ENCODE measurements at places on chromosomes 5 and 9.

GRCh38 chr9:72871685-72872084, 81.2 kb downstream of the ALDH1A1 start:
- no peak for DNase-seq

DNA sequence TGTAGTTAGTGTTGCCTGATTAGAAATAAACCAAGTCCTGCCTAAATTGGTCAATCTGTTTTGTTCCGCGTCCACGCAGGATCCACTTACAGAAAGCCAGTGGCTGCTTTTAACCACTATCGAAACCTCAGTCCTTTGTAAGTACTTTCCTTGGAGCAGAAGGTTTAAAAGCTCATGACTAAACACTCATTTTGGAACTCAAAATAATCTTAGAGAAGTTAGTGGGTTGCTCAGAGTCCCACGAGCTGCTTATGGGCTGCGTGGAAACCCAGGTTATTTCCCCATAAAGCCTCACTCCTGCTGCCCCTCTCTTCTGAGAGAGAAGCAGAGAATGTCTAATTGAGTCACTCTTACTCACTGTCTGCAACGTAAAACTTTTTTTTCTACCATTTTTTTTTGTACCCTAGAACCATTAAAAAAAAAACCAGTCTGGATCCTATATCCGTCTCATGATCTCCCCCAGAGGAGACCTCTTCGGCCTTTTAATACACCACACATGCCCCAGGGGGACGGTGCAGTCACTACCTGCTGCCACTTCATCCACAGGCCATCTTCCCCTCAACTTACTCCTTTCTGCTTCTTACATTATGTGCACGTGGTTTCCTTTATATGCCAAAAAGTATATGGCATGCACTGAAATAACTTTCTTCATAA, 7.6 kb downstream of the BASP1 start:
- no peak for DNase-seq

DNA sequence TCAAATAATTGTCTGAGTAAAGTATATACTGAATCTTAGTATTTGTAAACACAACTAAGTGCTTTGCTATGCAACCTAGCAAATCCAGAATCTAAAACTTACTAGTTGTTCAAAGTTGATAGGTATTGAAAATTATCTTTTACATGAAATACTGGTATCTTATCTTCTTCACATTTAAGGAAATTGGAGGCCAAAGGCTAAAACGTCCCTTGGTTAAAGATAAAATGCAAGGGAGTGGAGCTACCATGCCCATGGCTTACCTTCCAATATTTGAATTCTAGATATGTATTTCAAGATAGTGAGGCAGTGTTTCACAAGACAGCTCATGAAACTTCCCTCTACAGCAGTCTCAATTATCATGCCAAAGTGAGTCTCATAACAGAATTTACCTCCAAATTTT, 373.5 kb downstream of the KIAA0825 start:
- no peak for DNase-seq

GRCh38 chr9:2228132-2228531, 213.0 kb downstream of the SMARCA2 start:
- no peak for DNase-seq

GRCh38 chr5:84032324-84032723, 311.7 kb upstream of the HAPLN1 start:
- no peak for DNase-seq

DNA sequence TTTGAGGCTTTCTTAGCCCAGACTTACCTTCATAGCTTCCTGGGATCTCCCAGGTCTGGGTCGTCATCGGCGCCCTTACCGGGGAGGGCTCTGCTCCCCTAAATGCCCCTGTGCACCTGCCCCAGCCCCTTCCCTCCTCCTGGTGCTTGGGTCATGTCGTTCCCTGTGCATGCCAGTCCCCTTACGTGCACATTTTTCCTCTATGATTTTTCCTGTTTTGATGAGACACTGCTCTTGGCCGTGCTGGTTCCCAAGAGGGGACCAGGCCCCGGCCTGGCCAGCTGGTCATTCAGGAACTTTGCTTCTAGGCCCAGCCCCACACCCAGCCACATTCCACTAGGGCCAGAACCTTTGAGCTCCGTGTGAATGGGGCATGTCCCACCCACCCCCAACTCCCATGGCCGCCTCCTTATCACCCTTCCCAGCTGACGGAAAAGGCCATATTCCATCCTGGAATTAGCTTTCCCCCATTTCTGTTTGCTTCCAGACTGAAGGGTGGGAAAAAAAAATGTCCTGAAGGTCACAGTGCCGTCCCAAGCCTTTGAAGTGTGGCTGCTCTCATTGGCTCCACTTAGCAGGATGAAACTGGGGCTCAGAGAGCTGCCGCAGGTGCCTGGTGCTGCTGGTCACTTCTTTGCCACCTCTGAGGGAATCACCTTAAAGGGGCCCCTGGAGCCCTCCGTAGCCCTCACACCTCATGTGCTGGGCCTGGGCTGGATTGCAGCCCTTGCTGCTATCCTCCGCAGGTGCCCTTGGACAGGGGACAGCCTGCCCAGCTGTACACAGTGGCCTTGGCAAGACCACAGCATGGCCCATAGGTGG, 25.1 kb downstream of the ERGIC1 start:
- no peak for DNase-seq

DNA sequence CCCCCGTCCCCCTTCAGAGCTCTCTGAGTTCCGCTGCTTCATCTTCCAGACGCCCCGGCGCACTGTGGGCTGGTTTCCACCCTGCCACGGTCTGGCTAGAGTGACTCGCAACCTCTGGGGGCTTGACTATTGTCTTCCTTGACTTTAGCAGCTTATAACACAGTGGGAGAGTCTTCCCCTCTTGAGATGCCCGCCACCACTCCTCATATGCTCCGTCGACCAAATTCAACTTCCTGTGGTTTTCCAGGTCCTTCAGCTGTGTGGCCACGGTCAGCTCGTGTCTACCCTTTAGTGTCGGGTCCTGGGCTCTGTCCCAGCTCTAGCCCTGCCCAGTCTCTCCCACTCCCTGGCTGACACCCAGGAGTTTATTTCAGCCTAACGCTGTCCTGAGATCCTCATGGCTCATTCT, 28.2 kb upstream of the NCS1 start:
- DNase-seq = no peak

DNA sequence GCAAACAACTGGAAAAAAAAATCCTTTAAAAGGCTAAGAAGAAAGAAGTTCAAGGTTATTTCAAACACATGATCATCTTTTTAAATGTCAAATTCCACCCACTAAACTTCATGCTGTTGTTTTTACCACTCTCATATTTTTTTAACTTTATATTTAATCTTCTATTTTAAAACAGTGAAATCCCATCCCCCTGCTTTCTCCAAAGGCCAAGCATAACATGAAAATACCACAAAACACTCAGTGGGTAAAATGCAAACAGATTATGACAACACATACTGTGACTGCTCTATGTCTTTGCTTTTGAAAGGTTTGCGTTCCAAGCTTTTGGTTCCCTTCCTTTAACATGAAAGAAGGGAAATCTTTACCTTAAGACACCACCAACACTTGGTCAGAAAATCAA, 127.6 kb downstream of the SNCAIP start:
- DNase-seq = no peak

DNA sequence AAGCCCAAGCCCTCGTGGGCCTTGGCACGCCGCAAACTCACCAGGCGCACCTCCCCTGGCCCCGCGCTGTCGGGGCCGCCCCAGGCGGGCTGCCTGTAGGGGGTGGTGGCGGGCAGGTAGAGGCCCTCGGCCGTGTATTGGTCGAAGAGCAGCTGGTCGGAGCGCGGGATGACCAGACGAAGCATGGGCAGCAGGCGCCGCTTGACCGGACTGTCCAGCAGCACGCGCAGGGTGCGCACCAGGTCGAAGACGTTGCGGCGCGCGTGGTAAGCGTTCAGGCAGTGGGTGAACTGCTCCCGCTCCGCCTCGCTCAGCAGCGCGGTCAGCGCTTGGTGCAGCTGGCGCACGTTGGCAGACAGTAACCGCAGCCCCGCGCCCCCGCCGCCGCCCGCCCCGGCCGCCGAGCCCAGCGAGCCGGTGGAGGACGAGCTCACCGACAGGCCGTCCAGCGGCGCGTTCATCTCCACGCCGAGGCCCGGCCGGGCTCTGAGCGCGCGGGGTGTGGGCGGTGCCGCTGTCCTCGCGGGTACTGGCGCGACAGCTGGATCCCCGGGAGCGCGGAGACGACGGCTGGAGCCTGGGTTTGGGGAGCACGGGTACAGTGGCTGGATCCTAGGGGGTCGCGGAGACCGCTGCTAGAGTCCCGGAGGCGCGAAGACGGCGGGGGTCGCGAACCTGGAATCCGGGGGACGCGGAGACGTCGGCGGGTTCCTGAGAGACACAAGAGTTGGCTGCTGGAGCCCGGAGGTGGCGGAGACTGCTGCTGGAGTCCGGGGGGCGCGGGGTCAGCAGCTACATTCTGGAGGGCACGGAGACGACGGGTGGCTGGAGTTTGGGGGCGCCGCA, 709 bp downstream of the WHRN start:
- no peak for DNase-seq

- no peak for DNase-seq
Measured at GRCh38 chr9:100394816-100395215, 32.1 kb upstream of the MSANTD3 start.

DNA sequence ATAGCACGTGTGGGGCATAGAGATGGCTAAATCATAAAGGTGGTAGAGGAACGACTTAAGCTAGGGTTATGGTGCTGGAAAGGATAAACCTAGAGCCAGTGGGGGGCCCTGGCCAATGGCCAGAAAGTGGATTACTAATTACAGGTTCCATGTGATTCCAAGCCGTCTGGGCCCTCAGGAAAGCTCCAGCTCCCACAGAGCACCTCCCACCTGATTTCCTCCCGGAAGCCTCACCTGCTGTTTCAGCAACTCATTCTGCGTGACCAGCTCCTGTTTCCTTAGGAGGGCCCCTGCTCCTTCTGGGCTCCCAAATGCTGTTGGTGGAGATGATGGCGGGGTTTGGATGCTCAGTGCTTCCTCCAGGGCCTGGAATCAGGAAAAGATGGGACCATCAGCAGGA, 16.2 kb downstream of the GPX3 start:
- DNase-seq = no peak

- no peak for DNase-seq
Measured at GRCh38 chr9:98780059-98780749, 16.2 kb downstream of the ANKS6 start.

- DNase-seq = no peak
Measured at GRCh38 chr5:175815126-175815913, 56.1 kb upstream of the CPLX2 start.

- DNase-seq = no peak
Measured at GRCh38 chr9:3823842-3824475, 298.2 kb upstream of the RFX3 start.

DNA sequence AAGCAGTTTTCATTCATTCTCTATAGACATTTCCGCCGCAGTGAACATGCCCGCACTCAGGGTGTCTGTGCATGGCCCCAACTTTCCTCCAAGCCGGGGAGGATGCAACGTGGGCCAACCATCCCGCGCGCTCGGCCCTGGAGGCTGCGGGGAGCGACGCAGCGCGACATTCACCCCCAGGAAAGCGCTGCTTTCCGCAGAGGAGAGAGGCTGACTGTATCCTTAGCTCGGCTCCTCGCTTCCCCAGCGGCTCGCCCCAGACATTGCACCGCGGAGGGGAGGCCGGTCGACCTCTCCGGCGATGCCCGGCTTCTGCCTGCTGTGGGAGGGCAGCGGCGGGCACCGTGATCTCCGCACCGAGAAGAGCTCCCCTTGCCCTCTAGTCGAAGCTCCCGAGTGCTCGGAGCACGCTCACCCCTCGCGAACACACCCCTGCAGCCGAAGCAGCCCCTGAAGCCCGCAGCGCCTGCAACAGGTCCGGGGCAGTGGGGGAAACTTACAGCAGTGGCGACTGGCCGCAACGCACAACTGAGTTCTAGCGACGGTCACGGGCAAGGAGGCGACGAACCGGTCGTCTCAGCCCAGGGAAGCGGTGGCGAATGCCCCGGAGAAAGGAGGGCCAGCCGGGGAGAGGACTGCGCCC, 600 bp downstream of the ENC1 start:
- no peak for DNase-seq

DNA sequence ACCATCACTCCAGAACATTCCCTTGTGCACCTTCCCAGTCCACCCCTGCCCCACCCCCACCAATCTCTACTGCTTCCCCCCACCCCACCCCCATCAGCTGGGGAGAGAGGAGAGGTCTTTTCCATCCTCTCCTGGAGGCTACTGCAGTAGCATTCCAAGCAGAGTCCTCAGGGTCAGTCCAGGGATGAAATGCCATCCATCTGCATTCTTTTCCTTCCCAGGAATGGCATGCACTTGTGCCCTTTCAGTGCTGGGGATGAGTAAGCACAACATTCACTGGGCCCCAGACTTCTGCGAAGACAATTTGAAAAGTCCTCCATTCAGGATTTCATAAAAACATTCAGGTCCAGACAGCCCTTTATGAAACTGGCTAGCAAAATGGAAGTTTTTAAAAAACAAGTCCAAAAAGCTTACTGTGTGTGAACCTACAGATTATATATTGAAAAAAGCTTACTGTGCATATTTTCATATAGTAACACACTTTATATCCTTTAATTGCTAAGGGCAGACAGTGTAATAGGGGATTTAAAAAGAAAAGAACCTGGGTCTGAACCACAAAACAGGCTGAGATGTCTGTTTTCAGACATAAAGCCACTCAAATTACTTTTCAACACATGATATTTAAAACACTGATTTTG, 50.0 kb upstream of the GOLPH3 start:
- DNase-seq = no peak

DNA sequence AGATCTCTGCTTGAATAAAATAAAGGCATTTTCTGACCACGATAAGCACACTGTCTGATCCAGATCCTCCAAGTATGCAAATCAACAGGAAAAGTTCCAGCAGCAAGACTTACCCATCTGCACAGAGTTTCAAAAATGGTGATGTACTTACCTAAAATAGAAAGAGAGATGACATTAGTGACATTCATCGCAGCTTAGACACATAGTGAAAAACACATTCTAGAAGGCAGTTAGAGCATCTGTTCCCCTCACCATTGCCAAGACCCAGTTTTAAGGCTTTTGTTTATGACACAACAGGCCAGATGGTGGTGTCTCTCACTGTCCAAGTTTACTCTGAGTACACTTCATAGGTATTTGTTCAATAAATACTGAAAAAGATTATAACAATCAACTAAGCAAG, 207.7 kb downstream of the PDE4D start:
- no peak for DNase-seq

- DNase-seq = no peak
Measured at GRCh38 chr5:145981589-145982571, 45.5 kb downstream of the SH3RF2 start.

DNA sequence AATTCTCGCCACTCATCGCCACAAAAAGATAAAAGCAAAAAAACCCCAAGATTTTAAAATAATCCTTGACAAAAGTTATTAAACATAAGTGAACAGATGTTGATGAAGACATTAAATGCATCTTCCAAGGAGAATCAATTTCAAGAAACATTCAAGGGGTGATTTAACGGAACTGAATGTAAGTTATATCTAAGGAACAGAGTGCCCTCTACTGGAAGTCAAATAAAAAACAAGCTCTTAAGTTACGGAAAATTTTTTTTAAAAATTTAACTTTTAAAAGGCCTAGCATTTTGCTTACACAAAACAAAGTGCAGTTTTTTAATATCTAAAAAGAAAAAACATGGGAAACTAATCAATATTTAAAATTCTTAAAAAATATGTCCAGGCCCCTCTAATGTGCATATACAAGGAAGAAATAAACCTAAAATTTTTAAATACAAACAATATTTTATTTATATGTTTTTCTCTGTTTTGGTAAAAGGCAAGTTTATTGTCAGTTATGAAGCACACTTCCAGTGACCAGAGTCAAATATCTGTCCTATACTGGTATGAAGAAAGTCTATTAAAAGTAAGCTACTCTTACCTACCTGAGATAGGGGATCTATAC, 28.0 kb downstream of the TEX10 start:
- DNase-seq = no peak

Data from anterior cingulate cortex (tissue), 58 donors.